ENCODE measurements at places on chromosomes 2 and 18.

GRCh38 chr2:113185664-113186432 lies 12.1 kb downstream of the PSD4 start:
- DNase-seq, result no peak

GRCh38 chr18:35466815-35467623 lies 30.7 kb downstream of the INO80C start:
- DNase-seq, result no peak

- no peak for DNase-seq
Measured at GRCh38 chr18:62769216-62769615, 53.9 kb downstream of the PHLPP1 start.

- DNase-seq, result no peak
Measured at GRCh38 chr2:174656676-174657176, 59.1 kb upstream of the WIPF1 start.

DNA sequence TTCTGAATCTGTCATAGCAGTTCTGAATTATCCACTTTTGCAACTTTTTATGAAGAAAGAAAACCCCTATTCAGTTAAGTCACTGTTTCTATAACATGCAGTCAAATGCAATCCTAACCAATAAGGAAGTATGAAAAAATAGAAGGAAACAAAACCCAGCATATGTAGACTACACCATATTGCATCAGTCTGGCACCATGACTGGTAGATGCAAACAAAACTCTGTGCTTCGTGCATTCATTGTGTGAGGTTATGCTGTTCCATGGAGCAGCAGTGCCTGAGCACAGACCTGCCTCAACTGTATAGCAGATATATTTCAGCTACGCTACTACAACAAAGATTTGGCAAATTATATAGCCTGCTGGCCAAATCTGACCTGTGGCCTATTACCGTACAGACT lies 325.5 kb downstream of the LRP1B start:
- no peak for DNase-seq

- DNase-seq, result no peak
Measured at GRCh38 chr2:43274055-43274454, 47.6 kb upstream of the ZFP36L2 start.

- DNase-seq, result no peak
Measured at GRCh38 chr18:54222922-54223567, 1.4 kb downstream of the MBD2 start.

GRCh38 chr2:116319935-116320334 lies 1494.6 kb upstream of the DDX18 start:
- DNase-seq, result no peak

DNA sequence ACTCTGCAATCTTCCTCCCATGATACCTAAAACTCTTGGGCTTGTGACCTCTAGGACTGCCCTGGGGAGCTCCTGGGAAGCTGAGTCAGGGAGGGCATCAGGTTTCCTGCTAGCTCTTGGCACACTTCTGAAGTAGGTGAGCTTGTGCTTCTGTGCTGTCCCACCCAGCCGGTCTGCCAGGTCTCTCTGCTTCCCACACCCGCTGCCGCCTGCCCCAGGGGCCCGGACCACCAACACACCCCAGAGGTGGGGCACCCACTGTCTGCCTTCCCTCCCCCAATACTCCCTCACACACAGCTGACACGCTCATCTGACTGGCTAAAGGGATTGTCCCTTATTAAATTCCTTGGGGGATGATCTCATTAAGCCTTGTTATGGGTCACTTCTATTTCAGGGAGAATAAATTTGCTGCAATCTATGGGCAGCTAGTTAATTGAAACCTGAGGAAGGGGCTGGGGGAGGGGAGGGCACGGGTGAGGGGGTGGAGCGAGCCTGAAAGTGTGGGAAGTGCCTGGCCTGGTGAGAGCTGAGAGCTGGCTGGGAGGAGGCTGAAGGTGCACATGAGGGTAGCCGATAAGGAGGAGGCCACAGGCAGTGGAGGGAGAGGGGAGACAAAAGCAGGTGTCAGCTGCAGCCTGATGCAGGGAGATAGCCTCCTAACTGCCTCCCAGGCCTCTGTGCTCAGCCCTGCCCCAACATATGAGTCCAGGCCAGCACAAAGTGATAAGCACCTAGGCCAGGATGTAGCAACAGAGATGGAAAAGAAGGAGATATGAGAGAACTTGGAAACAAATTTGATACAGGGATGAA lies 48.8 kb downstream of the HAUS1 start:
- DNase-seq, result no peak

DNA sequence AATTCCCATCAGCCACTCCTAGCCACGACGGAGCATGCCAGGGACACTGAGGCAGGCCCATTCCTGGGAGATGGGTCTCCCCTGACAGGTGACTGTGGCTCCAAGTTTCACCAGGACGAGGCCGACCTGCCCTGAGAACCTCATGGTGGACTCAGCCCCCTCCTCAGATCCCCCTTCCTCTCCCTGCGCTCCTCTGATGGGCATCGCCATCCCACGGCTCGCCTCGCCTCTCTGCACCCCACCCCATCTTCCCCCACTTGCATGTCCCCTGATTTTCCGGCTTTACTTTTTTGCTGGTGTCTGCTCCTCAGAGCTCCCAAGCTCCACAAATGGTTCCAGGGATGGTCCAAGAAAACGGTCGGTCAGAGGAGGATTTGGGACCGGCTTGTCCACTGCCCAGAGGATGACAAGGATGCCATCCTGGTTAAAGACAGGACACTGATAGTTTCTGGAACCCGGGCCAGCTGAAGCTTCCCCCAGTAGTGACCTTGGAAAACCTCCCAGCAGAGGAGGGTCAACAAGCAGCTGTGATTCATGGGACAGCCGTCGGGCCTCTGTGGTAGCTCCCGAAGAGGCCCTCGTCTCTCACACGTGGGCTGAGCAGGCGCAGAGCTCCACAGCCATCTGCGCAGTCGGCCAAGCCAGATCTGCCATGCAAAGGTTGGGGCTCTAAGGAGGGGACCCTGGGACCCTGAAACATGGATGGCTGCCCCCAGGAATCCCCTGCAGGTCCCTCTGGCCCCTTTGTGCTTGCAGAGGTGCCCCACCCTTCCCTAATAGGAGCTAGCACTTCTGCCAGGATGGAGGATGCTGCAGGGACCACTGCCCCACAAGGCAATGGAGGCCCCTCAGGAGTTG lies 87.8 kb upstream of the SLC66A3 start:
- DNase-seq, result no peak

GRCh38 chr18:46623541-46623940 lies 33.5 kb downstream of the LOXHD1 start:
- no peak for DNase-seq

GRCh38 chr18:66013969-66014368 lies 263.2 kb downstream of the CDH7 start:
- no peak for DNase-seq

- DNase-seq, result no peak
Measured at GRCh38 chr2:117935954-117936353, 77.9 kb downstream of the CCDC93 start.

DNA sequence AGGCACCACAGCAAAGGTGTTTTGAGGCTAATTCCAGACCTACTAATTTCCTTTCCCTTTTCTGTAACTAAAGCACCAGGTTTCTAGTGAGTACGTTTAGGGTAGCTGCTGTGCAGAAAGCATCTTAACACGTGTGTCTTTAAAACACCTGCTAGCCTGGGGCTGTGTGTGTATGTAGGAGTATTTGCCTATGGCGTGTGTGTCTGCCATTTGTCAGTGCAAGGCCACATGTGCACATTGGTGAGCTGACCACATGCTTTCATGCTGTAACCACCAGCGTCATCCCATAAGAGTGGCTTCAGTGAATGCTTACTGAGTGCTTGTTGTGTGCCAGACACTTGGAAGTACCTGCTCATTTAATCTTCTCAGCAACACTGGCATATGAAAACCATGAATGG lies 241.6 kb downstream of the SEPTIN10 start:
- no peak for DNase-seq

GRCh38 chr2:54949431-54949830 lies 100.8 kb downstream of the RTN4 start:
- DNase-seq, result no peak

DNA sequence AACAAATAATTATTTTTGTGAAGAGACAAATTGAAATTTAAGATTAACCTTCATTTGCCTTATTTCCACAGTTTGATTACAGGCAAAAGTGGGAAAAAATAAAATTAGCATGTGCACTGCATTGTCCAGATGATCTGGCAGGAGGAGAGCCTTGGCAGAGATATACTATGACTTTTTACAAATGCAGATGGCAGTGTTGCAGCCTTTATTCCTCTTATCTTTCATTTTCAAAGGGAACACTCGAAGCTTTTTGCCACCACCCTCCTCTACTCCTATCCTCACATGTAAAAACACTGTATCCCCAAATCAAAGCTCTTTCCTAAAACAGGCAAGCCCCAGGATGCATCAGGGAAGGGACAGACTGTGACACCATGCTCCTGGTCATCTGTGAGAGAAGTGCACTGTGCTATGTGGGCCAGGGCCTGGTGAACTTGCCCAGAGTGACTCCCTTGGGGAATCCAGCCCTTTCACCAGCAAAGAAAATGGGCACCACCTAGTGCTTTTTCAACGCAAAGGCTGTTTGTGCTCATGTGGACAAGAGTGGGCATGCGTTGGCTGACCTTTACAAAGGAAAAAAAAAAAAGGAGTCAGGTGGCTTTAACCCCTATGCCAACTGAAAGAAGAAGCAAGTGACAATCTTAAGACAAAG lies 74.7 kb upstream of the ETAA1 start:
- no peak for DNase-seq

- DNase-seq, result no peak
Measured at GRCh38 chr2:195782156-195782555, 125.1 kb downstream of the SLC39A10 start.

GRCh38 chr18:48151421-48152065 lies 221.1 kb upstream of the SMAD2 start:
- DNase-seq, result no peak

DNA sequence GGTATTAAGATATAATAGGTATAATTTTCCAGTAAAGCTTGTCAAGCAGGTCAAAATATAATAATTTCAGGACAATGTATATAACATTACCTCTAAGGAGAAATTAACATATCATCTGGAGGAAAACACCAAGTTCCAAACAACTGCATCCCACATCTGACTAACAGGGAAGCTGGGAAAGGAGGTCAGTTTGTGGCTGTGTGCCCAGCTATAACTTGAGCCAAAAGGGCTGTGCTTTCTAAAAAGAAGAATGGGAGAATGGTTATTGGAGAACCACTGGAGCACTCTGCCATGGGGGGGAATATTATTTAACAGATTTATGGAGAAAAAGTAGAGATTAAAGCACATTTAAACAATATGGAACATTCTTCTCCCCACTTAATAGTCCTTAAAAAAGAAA lies 390.6 kb upstream of the PKDCC start:
- DNase-seq, result no peak

DNA sequence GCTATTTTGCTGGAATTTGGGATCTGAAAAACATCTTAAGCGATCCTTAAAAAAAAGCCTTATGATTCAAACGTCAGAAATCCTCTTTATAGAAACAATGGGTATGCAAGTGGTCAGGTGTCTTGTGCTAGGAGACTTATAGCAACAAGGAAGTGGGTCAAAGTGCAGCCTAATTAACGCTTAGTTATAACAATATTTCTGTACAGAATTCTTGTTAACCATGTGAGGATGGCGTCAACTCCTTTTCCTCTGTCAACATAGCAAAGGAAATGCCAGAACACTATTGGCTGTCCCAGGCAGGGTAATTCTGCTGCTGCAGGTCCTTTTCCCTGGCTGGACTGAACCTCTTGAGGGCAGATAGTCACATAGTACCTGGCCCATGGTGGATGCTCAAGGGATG lies 189.4 kb downstream of the MSH2 start:
- DNase-seq, result no peak

DNA sequence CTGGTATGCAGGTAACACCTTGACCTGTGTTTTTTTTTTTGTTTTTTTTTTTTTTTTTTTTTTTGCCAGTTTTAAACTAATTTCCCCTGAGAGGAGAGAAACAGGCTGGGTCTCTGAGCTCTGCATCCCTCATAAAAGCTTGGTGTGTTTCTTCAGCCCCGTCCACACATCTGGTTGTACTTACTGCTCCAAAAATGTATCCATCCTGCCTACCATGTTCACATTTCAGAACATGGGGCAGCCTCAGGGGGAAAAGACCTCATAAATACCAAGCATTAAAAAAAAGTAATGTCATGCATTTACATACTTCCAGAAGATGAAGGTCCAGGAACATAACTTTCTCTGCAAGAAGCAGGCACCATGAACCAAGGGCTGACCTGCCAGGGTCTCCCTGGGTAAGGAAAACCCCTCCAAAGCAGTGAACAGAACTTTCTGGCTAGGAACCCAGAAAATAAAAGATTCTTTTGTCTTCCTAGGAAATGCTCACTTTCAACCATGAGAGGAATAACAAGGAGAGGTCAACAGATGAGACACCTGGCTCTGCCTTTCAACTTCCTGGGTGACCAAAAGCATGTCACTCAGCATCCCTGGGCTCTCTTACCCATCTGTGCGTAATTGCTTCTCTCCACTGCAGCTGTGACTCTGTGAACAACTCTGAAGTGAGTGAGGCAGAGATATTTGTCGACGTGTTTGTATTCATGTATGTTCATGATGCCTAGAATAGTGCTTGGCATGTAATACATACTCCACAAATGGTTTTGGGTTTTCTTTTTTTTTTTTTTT lies 118.6 kb downstream of the MCFD2 start:
- no peak for DNase-seq

GRCh38 chr2:236672606-236673005 lies 103.0 kb downstream of the ACKR3 start:
- DNase-seq, result no peak

DNA sequence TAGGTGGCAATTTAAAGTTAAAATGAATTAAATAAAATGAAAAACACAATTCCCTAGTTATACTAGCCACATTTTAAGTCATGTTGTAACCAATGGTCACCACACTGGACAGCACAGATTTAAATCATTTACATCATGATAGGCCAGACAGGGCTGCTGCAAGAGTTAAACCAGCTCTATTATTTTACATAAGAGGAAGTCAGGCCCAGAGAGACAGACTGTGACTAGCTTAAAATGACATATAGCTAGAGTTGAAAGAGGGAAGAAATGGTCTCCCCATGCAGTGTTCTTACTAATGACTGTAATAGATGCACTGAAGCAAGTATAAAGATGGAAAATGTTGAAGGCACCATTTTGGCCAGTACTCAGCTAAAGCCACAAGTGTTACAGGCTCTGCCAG lies 69.6 kb downstream of the SLC66A3 start:
- DNase-seq, result no peak

DNA sequence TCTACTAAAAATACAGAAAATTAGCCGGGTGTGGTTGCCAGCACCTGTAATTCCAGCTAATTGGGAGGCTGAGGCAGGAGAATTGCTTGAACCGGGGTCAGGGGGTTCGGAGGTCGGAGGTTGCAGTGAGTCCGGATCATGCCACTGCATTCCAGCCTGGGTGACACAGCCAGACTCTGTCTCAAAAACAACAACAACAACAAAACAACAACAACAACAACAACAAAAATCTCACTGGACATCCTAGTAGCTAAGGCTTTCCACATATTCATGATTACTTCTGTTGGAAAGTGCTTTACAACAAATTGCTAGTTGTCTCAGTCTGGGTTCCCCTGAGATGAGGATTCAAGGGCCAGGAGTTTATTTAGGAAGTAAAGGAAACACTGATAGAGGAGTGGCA lies 4.3 kb upstream of the MROH2A start:
- no peak for DNase-seq
